ENCODE measurements at places on chromosomes 5 and 9.

GRCh38 chr5:107630184-107630583, 40.6 kb downstream of the EFNA5 start:
- no peak for DNase-seq

DNA sequence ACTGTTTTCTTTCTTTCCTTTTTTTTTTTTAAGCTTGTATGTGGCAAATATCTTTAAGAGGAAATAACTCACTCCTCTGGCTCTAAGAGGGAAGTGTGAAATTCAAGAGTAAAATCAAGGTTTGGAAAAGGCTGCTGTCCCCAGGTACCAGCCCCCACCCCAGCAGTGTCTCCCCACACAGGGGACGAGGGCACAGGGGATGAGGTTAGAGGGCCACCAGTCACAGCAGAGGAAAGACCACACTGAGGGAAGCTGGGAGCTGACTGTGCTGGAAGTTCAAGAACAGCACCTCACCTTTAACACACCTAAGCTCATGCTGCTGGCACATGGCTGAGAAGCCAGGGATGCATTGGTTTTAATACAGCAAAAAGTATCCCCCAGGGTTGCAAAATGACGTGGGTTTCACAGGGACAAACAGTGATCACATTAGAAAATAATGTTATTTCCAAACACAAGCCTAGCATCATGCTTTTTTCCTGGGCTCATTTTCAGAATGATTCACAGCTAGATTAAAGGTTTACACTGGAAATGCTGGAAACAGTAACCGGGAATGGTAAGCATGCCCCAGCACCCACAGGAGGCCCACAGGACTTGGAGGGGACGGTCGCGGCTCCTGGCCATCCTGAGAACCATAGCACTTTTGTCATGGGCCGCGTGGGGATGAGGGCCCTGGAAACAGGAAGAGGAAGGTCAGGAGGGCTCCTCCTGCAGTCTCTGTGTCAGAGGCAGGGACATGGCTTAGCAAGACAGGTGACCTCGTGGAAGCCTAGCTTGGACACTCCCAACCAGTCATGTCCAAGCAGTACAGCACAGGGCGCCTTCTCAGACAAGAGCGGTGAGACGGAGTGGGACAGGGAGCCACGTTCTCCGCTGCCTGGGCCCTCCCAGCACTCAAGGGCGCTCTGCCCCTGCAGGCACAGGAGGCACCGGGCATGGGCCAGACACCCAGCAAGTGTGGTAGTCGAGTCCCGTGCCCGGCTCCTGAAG, 6.9 kb downstream of the LPCAT1 start:
- peak; percentile 93 for DNase-seq

GRCh38 chr5:150750469-150750868, 8.3 kb downstream of the DCTN4 start:
- peak; percentile 17 for DNase-seq

GRCh38 chr5:124502551-124502950, 243.9 kb downstream of the ZNF608 start:
- no peak for DNase-seq

DNA sequence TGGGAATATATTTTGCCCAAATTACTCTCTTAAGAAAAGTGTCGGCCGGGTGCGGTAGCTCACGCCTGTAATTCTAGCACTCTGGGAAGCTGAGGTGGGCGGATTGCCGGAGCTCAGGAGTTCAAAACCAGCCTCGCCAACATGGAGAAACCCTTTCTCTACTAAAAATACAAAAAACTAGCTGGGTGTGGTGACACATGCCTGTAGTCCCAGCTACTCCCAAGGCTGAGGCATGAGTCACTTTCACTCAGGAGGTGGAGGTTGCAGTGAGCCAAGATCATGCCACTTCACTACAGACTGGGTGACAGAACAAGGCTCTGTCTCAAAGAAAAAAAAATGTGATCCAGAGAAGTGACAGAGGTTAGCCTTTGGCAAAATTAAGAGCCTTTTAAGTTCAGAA, 26.4 kb upstream of the TMEM171 start:
- DNase-seq: peak; percentile 78

DNA sequence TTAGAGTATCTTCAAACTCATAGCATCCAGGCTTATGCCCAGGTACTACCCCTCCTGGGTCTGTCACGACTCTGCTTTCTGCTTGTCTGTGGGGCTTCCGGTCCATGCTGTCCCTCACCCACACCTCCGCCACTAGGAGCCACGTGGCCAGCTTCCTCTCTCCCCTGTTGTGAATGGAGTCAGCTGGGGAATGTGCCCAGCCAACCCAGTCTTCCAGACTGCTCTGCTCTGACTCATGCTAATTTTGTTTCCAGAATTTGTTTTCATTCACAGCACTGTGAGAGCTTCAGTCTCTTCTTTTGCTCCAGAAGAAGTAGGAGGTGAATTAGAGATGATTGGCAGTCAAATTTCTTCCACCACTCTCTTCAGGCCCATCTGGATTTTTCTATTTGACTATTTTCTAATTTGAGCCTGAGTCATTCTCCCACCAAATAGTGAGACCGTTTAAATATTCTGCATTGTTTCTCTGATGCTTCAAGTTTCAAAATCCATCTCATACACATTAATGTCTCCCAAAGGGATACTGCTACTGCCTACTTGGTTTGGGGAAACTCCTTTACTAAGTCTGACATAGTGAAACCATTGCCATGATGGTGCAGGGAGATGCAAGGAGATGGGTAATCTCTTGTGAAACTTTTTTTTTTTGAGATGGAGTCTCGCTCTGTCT, 424.1 kb upstream of the KIF2A start:
- DNase-seq: peak; percentile 3

GRCh38 chr9:99881769-99882168, 24.7 kb upstream of the STX17 start:
- DNase-seq: no peak

DNA sequence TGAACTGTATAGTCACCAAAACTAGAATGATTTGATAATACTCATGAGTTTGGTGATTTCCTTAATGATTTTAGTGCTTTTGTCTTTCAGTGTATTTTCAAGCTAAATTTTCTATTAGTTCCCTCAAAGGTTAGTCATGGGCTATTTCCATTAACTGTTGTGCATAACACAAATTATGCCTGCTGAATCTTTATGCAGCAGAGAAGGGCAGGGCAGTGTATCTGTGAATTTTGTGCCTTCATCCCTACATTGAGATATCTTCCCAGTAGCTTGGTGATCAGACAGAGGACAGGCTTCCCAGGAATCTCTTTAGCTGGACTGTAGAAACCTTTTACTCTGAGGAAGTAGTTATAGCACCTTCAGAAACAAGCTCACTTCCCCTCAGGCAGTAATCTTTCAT, 1036.9 kb downstream of the EFNA5 start:
- no peak for DNase-seq

- peak; percentile 78 for DNase-seq
Observed at GRCh38 chr9:16828340-16829281, 41.9 kb downstream of the BNC2 start.

DNA sequence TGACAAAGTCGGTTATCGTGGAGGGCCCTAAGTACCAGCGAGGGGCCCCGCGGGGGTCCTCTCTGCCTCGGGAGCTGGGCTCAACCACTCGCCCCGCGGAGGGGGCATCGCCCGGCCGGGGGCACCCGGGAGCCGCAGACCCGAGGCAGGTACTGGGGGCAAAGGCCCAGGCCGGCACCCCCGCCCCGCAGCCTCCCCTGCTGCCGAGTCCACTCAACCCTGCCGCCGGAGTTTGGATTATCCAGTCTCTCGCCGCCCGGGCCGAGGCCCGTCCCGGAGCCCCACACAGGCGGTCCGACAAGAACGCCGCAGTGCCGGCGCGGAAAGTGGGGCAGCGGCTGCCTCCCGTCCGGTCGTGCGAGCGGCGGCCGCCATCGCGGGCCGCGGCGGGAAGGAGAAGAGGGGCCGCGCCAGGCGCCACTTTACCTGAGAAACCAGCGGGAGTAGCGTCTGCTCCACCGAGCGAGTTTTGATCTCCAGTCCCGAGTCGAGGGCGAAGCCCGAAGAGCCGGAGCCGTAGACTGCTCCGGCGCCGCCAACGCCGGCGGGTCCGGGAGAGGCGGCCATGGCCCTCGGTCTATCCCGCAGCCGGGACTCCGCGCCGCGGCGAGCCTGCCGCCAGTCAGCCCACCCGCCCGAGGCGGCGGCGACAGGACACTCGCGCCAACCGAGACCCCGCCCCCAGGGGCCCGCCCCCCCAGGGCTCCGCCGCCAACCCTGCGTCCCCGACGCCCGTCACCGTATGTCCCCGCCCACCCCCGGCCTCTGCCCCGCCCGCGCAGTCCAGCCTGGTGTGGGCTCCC, at the start of gene CTNNAL1:
Gene CTNNAL1 (minus strand): TSS at position 624 of the 803 bp plus-strand sequence. CDS start 57 bp downstream, at position 567.
- DNase-seq: peak; percentile 81

GRCh38 chr5:168313596-168314204, 22.3 kb downstream of the WWC1 start:
- DNase-seq: no peak
